ENCODE measurements at places on chromosomes 7 and 10. TPM values are rescaled to one million over a fixed set of nuclear protein-coding genes. Genes with fewer than 3 reads are reported as not detected.

ADAMTS14 gene
- total RNA-seq = 0.21 TPM

DNA sequence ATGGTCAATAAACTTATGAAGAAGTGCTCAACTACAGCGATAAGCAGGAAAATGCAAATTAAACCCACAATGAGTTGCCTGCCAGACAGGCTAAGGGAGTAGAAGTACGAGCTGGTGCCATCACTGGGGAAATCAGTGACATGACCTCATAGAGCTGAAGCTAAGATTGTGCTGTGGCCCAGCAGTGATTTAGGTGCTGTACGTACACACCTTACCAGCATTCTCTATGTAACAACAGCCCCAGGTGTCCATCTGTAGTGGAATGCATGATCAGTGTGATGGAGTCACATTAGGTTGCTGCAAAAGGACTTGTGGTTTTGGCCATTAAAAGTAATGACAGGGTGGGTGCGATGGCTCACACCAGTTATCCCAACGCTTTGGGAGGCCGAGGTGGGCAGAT, 5.7 kb upstream of the TECPR1 start:
- DNase-seq = no peak

PTPRN2 gene
- total RNA-seq = 0.47 TPM

GRCh38 chr7:42932811-42933591, 825 bp downstream of the MRPL32 start:
- no peak for DNase-seq

GRCh38 chr7:70952311-70952710, 179.6 kb upstream of the GALNT17 start:
- no peak for DNase-seq

Data from activated T-helper 1 cell treated with anti-CD3 and anti-CD28 coated beads, Interleukin-12 subunit alpha, Interleukin-12 subunit beta, Interleukin-2, Interleukin-4 antibody, amounts not matched to agents 30 ng/mL and 10 ng/mL and 1 ng/mL, durations not matched to agents 14 hours and 24 hours and 36 hours (primary cell).